ENCODE measurements at places on chromosomes 2 and 18.
A peak's percentile ranks its signal among the peaks of the same experiment; 100 is the strongest.

DNA sequence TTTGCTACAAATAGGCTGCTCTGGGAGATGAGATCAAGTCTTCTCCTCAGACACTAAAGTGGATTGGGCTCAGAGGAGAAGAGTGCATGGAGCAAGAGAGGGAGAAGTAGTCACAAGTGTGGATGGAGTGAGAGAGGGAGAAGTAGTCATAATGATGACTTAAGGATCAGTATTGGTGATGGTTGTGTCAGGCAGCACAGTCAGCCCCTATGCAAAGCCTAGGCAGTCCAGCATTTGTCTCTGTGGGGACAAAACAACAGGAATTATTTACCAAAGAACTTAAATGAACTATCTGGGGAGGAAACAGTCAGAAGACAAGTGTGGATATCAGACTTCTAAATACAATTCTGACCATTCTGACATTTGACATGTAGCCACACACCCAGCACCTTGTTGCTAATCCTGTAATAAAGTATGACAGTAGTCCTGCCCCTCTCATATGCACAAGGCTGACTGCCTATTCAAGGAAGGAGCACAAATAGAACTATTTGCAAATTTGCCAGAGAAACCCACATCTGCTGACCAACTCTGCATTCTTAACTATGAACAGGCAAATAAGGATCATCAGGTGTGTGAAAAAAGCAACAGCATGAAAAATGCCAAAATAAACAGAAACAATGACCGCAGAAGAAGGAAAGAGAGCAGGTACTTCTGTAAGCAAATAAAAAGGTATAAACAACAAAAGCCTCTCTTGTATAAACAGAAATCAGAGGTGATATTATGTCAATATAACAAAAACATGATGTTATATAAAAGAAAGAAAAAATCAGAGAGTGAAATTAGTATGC, 1597.9 kb upstream of the ACVR2A start:
- no peak for DNase-seq

- no peak for DNase-seq
Measured at GRCh38 chr2:232245111-232245510, 133.4 kb upstream of the ALPP start.

GRCh38 chr18:25819746-25820363, 270.6 kb downstream of the SS18 start:
- DNase-seq = no peak

DNA sequence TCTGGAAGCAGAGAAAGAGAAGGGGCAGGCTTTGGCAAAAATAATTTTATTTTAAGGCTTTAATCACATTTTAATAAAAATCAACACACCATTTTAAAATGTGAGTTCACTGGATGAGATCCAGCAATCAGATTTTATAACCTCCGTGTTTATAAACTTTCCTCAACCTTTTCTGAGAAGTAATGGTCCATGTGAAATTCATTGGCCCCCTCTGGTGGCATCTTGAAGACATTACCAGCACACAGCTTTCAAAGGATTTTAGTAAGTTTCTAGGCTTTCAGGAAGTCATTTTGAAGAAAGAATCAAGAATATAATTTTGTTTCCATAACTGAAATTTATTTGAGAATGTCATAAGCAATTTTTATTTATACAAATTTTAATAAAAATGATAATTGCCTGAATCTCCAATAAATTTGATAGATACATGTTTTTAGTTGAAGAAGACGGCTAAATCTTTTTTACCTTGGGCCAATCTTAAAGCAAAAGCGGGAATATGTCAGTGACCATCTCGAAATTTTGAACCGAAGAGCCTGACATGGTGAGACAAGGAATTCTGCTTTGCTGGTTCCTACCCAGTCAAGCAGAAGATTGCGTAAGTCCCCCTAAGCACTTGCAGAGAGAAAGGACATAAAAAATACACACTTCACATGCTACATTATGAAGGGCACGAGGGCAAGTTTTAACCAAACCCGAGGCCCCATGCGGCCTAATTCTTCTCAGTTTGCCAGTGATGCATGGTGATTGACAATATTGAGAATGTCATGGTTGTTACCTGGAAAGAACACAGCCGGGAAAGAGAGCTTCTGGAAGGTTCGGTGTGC, 128.4 kb upstream of the CBLN2 start:
- no peak for DNase-seq

DNA sequence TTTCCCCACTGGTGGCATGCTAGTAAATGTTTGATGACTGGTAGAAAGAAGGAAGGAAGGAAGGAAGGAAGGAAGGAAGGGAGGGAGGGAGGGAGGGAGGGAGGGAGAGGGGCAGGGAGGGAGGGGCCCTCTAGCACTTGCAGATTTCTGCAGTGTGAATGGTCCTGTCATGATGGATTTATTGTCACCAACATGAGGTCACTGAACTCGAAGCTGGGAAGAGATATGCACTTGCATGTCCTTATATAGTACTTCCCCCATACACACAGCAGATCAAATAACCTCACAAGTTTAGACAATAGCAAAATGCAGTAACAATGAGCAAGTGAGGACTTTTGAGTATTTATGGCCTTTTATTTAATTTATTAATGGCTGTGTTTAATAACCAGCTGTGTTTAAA, 44.5 kb upstream of the CXCR4 start:
- no peak for DNase-seq

- DNase-seq = peak; percentile 24
Measured at GRCh38 chr2:64203858-64204632, 59.8 kb upstream of the PELI1 start.

GRCh38 chr18:39486268-39486667, 1920.7 kb upstream of the CELF4 start:
- DNase-seq = no peak

- no peak for DNase-seq
Measured at GRCh38 chr2:205686783-205687640, 4.7 kb downstream of the NRP2 start.

DNA sequence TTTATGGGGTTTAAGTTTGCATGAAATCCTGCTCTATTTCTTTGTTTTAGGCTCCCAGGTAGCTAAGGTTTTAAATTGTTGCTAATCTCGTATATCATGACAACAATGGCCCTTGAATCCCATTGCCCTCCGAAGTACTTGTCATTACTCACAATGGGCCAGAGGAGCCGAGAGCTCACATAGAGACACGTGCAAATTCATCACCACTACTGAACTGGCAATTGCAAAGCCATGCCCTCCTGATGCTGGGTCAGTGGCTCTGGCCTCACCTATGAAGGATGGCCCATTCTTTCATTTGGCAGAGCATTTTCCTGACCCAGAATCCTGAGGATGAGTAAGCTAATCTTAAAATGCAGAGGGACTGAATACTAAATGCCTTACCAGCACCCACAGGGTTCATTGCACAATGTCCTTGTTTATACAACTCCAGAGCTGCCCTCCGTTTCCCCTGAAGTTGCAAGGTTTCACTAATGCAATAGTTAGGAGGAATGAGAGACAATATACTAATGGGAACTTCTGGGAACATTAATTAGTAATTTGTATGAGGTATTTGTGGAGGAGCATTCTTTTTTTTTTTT, 71.6 kb upstream of the GAREM1 start:
- no peak for DNase-seq

- DNase-seq = peak; percentile 90
Measured at GRCh38 chr18:63155169-63155852, 164.3 kb downstream of the BCL2 start.
